ENCODE measurements at places on chromosomes 4 and X.
A peak's percentile ranks its signal among the peaks of the same experiment; 100 is the strongest.

GRCh38 chr4:57124145-57124544, 14.0 kb upstream of the IGFBP7 start:
- no peak for DNase-seq

- DNase-seq = no peak
Observed at GRCh38 chrX:153674219-153674851, 722 bp upstream of the PNCK start.

DNA sequence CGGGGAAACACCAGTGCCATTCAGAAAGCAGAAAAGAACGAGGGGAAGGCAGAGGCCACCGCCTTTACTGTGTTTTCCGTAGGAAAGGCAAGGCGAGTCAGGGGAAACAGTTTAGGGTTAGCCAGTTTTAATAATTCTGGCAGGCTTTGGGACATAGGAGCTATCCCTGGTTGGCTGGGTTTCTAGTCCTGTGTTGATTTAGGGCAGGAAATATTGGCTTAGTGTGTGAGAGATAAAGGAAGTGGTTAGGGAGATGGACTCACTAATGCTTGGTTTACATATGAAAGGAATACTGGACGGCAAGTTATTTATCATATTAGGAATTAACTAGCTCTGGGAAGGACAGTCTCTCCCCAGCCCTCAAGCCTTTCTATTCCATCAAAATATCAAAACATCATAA, 53.1 kb downstream of the SYNPO2 start:
- no peak for DNase-seq

- no peak for DNase-seq
Observed at GRCh38 chrX:11564546-11564945, 101.2 kb downstream of the ARHGAP6 start.

GRCh38 chrX:119087121-119087520, 14.3 kb downstream of the CT47C1 start:
- DNase-seq = no peak

- DNase-seq = no peak
Observed at GRCh38 chr4:94523033-94523580, 71.4 kb downstream of the PDLIM5 start.

DNA sequence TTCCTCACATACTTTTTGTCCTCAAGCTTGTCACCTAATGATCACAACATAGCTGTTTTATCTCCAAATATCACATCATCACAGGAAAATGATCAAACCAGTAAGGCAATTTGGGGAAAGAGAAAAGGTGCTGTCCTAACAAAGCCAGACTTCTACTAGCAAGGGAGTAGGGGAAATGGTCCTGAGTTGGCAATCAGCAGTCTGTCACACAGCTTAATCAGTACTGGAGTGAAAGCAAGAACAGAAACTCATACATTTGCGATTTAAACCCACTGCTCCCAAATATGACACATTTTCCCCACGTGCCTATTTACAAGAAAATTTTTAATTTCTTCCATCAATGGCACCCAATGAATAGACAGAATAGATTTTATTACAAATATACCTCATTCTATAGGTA, 546.8 kb upstream of the FMR1 start:
- DNase-seq = no peak

DNA sequence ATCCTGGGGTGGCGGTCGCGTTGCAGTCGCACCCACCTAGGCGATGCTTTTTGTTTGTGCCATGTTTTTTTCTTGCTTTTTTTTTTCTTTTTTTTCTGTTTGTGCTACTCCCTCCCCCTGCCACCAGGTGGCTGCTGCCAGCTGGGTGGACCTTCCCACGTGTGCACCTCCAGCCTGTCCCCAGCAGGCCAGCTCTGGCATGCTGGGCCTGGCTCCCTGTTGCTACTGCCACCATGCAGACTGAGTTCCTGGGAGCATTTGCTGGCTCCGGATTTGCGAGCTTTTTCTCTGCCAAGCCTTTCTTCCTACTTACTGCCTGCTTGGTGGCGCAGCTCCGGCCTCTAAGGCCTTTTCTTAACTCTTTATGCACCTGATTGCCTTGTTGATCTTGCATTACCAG, 161.2 kb upstream of the WDFY3 start:
- no peak for DNase-seq

- no peak for DNase-seq
Observed at GRCh38 chr4:73777612-73778011, 37.2 kb downstream of the CXCL8 start.

- no peak for DNase-seq
Observed at GRCh38 chr4:151983854-151984253, 223.0 kb upstream of the GATB start.

DNA sequence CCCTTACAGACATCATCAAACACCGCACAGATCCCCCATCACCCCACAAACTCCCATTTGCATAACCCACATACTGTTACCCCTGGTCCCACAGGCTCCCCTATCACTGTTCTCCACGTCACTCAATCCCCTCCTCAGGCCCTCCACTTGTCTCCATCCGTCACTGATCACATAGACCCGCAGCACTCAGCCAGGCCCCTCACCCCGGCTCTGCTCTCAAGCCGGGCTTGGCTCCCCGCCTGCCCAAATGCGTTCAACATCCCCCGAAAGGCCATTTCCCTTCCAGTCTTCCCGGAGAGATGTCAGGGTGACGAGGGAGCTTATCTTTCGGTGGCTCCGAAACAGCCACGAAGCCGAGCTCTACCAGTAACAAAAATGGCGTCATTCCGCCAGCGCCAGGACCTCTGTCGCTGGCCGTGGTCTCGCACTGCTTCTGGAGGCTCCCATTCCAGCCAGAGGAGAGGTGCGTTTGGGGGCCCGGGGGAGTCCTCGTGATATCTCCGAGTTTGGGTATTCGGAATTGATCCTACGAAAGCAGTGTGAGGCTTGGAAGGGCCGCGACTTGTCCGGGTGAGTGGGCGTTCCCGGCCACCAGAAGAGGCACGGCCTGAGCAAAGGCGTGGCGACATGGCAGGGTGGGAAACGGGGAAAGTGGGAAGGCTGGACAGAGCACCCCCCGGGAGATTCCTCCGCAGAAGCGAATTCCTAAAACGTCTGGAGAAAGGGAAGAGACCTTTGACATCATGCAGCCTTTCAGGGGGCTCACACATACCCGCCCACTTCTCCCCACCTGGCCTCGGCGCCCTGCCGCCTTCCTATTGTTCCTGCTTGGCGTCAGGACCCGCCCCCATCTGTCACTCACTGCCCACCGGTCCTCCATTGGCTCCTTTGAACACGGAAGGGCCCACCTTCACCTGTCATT, at the start of gene ZNF630:
ZNF630 (minus strand) TSS at position 577 of the 922 bp plus-strand sequence. CDS start 4,754 bp downstream, outside the sequence.
- peak; percentile 23 for DNase-seq

GRCh38 chrX:155766321-155766720, 114.8 kb upstream of the VAMP7 start:
- DNase-seq = no peak

- no peak for DNase-seq
Observed at GRCh38 chrX:75327607-75328006, 53.7 kb downstream of the UPRT start.

DNA sequence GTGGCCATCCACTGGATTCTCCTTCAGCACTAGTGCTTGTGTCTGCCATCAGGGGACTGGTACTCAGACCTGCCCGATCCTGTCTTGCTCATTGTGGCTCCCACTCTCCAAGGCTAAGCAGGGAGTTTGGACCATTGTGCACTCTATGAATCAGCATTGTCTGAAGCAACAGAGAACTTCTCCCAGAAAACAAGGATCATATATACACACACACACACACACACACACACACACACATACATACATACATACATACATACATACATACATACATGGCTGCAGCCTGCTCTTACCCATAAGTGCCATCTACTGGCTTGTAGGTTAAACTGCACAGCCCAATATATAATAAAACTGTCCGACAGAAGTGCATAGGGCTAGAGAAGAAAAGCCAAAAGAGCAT, 345.3 kb upstream of the LCORL start:
- DNase-seq = no peak

DNA sequence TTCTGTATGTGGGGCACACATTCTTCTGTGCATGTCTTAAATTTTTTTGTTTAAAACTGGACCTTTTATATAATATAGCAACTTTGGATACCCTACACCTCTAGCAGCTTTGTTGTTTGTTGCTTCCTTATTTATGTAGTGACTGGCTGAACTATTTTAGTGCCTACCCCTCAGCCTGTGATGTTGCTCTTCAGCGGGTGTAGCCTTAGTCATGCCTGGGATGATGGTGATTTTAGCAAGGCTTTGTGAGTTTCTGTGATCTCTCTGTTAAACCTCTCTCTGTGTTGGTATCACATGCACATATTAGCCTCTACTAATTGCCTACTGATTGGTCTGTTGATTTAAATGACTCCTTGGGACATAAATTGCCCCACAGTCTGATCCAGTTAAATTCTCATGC, 22.8 kb downstream of the USP9X start:
- no peak for DNase-seq

GRCh38 chr4:80540349-80540748, 204.8 kb downstream of the CFAP299 start:
- no peak for DNase-seq

GRCh38 chr4:146342600-146343192, 128.4 kb downstream of the REELD1 start:
- DNase-seq = peak; percentile 6

DNA sequence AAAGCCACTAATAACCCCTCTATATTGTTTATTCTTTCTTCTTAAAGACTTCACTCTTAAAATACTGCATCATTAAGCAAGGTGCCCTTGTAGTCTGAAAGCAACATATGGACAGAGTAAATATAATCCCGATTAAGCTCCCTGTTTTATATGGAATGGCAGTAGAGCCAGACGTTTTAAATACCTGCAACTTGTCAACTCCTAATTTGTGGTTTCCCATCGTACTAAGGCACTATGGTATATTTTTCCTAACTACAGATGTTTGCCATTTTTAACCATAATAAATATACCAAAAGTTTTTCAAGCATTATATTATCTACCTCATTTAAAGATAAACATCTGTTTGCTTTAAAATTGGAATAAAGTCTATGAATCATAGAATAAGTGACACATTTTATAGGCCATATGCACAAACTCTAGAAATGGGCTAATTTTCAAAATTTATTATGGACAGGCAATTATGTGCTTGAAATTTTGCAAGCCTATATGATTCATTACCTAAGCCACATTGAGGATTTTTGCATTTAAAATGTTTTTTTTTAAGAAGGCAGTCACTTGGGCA, 194.6 kb downstream of the FRMPD4 start:
- DNase-seq = no peak

- DNase-seq = no peak
Observed at GRCh38 chrX:6793000-6793399, 258.1 kb upstream of the VCX3A start.

DNA sequence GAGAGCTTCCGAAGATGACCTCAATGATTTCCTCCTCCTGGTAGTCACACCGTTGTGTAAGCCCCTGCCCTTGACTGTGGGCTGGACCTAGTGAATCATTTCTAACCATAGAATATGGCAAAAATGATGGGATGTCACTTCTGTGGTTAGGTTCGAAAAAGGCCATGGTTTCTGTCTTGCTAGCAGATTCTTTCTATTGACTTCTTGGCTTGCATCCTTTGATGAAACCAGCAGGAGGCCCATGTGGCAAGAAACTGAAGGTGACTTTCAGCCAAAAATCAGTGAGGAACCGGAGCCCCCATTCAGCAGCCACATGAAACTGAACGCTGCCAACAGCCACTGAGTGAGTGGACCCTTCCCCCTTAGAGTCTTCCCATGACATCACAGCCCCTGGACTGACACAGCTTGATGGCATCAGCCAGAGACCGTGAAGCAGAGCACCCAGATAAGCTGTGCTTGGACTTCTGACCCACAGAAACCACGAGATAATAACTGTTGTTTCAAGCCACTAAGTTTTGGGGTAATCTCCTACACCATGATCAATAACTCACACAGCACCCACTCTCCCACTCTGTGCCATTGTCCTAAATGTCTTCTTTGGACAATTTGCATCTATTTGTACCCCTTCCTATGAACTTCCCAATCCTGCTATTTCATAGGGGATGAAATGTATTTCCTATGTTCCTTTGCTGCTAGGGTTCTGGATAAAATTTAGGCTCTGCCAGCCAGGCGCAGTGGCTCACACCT, 148.0 kb upstream of the STX18 start:
- no peak for DNase-seq

DNA sequence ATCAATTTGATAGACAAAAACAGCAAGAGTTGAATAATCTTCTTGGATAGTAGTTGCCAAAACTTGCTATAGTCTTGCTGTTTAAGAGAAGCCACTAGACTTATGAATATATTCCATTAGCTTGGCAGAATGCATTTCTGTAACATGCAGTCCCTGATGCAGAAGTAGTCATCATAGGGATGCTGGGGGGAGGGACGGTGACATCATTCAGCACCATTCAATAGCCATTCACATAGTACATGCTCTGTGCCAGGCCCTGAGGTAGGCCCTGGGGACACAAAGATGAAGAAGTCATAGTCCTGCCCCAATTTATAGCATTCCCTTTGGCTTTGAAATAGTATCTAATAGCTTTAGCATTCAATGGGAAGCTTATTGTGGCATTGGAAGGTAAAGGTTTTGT, 185.5 kb upstream of the AFF2 start:
- no peak for DNase-seq

GRCh38 chrX:5716666-5717065, 512.0 kb downstream of the NLGN4X start:
- no peak for DNase-seq

DNA sequence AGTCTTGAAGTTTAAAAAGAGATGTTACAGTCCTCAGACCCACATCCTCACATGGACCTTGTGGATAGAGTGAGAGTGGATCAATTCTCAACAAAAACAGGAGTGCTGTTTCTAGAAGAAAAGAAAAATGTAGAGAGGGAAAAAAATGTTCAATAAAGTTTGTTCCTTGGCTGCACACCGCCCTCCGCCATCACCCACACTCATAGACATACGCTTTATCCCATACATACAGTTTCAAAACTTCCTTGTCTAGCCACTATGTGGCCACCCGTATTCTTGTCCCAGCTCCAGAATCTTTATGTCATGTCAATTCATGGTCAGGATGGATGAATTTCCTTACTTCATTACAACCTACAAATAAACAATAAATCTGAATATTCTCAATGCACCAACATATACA, 23.5 kb upstream of the ELF2 start:
- DNase-seq = no peak

DNA sequence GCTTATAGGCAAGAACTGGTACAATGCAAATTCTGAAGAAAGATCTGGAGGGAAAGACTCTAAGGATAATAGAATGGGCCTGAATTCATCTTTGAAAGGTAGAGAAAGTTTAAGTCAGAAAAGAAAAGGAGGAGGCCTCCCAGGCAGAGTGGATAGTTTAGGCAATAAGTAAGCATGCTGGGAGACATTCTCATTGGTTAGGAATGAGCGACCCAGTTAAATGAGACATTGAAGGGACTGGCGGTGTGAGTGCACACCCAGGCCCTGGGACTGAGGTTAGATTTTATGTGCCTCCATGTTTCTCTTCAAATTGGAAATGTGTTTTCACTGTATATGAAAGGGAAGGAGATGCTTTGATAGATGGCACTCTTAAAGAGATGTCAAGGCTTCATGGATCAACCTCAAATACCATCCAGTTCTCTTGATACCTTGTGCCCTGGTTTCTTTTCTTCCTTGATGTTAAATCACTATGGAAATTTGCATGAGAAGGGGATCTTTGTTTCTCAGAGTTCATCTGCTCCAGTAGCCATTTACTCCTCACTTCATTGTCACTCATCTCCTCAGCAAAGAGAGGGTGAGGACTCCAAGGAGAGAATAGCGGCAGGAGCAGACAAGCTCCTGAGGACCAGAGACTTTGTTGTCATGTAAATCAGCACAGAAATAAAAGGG, 584.2 kb upstream of the INTU start:
- no peak for DNase-seq

GRCh38 chrX:64850371-64851082, 125.7 kb downstream of the ZC4H2 start:
- peak; percentile 67 for DNase-seq

Data from T-helper 2 cell (primary cell).